DMS53 (cell line): ENCODE measurements at places on chromosomes 12 and 14.

- DNase-seq = no peak
Observed at GRCh38 chr14:59175404-59175803, 13.1 kb upstream of the DAAM1 start.

GRCh38 chr14:29806124-29806517 is 121.5 kb downstream of the PRKD1 start:
- peak; percentile 4 for DNase-seq

DNA sequence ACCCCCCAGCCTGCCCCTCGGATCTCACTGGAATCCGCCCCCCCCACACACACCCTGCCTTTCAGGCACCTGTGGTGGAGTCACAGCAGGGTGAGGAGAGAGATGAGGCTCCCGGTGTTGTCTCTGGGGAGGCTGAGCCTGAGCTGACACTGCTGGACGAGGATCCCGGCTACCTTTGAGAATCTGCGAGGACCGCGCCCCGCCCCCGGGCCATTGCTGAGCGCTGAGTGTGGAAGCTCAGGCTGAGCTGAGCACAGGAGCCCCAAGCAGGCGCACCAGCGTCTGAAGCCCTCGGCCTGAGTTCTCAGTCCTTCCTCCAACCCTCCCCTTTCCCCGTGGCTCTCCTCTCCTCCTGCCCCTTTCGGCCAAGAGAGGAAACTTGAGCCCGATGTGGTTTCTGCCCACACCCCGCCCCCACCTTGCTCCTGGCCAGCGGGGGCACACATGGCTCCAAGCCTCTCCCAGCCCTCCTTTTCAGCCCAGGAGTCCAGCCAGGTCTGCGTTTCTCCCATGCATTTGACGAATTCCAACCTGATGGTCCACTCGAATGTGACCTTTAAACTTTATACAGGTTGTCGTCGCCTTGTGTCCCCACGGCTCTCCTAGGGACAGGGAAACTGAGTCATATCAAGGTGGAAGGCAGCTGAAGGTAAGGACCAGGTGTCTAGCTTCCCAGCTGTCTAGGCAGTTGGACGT is at the start of gene NFE2:
Gene NFE2, minus strand, starts transcription at position 284 of the 696 bp plus-strand sequence. CDS start 5,767 bp downstream, outside the sequence.
- peak; percentile 84 for DNase-seq

DNA sequence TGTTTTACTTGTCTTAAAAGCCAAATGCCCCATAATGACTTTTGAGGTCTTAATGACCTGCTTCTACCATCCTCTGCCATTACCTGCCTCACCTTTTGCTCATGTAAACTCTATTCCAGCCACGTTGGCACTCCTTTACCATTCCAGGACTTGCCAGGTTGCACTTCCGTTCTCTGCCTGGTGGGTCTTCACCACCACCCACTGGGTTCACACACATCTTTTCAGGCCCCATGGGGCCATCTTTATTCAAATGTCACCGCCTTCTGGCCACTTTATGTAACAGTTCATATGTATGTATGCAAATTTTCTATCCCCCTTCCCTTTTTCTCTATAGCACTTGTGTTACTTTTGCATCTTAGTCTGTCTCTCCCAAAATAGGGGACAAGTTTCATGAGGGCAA is 57.7 kb downstream of the ATP2A2 start:
- DNase-seq = peak; percentile 31
